ENCODE measurements at places on chromosomes 3 and 15.
A peak's percentile ranks its signal among the peaks of the same experiment; 100 is the strongest.

DNA sequence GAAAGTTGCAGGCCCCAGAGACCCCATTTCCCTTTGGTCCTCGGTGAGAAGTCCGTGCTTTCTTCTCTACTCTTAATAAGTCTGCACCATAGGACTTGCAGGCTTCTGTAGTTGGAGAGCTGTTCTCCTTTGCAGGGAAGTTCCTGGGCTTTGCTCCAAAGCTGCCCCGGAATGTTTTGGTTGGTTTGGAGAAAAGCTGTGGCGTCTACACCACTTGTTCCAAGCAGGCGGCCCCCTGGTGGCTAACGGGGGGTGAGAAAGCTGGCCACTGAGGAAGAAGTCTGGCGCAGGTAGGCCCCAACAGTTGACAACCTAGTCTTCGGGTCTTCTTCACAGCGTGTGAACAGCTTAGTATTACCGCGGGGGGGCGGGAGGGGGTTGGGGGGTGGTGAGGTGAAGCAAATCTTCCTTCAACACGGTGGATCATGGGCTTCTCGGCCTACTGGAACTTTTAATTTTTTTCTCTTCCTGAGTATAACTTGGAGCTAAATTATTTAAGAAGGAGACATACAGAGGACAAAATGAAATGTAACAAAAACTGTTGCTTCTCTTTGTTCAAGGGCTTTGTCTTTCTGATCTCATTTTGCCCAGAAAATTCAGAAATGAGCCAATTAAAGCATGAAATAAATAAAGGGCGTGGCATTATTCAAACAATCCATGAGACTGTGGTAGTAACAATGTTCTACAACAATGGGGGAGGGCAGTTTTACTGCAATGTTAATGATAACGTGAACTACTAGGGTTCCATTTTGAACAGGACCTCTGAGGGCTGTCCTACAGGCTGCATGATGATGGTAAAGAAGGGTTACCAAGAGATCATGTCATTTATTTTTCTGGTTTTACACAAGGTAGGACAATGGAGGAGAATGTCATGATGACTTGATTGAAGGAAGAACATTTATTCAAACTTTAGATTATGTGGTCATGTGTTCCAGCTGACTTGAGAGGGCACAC, 2.2 kb upstream of the THRB start:
- no peak for DNase-seq

DNA sequence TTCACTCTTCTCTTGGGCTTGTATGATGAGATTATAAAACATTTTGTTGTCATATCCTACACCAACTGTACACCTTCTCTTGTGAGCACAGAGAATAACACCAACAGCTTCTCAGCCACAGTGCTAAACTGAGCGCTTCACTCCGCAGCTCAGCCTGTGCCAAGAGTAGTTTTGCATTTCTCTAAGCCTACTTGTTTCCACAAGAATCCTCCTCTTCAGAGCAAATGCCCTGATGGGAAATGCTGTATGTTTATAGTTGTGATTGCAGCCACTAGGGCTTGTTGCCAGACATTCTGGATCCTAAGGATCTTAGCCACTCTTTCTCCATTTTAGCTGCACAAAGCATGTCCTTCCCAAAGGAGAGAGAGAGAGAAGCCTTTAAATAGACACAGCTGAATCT, 138.8 kb upstream of the PLXND1 start:
- no peak for DNase-seq

GRCh38 chr3:16127249-16127648, 47.2 kb upstream of the GALNT15 start:
- no peak for DNase-seq

DNA sequence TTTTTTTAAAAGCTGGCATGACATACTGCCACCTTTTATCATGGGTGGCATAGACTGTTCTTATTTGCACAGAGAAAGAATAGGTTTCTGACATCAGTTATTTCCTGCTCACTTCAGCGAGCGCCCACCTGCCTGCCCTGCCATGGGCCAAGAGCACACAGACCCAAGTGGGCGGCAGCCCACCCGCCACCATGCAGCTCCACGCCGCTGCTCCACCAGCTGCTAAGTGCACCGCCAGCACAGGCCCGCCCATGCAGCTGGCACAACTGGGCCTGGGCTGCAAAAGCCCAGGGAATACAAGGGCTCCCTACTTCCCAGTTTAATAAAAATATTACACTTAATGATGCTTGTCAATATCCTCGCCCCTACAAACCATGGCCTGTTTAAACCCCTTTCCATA, 15.4 kb downstream of the ZNF148 start:
- no peak for DNase-seq

DNA sequence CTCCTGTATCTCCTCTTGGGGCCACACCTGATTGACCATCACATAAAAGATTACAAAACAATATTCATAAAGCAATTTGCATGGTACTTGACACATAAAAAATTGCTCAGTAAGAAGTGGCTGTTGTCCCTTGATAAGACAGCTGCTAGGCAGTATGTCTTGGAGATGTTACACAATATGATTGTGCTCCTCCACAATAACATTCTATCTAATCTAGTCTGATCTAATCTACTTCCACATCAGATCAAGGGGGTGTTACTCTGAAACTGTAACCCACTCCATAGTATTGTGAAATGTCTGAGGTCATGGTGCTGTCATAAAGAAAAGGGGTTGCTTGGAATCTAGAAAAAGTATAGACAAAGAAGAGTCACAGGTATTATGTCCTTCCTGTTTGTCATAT, 23.4 kb upstream of the AQP9 start:
- DNase-seq: no peak

DNA sequence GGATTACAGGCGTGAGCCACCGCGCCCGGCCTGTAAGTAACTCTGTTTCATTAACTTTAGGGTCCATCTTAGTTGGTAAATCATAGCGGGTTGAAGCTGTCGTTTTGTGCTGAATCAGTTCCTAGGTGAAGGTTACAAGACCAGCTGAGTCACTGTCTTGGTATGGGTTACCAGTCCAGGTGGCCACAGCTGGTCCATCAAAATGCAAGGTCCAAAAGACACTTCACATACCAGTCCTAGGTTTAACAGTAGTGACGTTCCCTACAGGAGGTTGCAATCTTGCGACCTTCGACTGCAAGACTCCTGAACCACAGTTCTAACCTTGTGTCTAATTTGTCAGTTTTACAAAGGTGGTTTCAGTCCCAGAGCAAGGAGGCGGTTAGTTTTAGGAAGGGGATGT, 160.1 kb upstream of the ATP10A start:
- DNase-seq: no peak

- DNase-seq: no peak
Observed at GRCh38 chr3:11551036-11551435, 92.7 kb downstream of the VGLL4 start.

GRCh38 chr3:36538136-36538749, 157.9 kb downstream of the STAC start:
- no peak for DNase-seq

GRCh38 chr15:66849393-66849745, 147.3 kb downstream of the SMAD6 start:
- no peak for DNase-seq

DNA sequence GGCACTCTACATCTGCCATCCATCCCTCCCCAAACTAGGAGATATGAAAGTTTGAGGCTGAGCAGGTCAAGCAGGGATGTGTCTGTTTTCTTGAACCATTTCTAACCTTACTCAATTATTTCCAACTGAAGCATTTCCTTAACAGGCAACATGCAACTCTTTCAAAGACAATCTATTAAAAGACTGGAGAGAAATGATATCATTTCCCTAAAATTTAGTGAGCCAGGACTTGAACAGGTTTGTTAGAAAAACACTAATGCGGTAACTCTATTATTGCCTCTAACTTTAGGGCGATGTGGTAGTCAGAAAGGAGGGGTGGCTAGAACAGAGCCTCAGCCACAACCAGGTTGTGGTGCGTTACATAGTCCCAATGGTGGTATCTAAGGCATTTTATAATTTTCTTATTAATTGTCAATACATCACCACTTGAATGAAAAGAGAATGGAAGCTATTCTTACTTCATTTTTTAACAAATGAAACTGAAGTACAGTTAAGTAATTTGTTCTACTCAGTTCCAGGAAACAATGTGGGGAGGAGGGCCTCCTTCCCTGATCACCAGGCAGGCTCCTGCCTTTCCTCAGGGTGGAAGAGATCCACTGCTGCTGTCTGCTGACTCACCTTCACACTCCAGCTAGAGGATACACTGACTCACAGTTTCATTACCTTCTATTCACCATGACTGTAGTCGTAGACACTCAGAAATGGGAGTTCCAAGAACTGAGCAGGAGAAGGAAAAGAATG, 22.8 kb downstream of the MYO1E start:
- DNase-seq: no peak

DNA sequence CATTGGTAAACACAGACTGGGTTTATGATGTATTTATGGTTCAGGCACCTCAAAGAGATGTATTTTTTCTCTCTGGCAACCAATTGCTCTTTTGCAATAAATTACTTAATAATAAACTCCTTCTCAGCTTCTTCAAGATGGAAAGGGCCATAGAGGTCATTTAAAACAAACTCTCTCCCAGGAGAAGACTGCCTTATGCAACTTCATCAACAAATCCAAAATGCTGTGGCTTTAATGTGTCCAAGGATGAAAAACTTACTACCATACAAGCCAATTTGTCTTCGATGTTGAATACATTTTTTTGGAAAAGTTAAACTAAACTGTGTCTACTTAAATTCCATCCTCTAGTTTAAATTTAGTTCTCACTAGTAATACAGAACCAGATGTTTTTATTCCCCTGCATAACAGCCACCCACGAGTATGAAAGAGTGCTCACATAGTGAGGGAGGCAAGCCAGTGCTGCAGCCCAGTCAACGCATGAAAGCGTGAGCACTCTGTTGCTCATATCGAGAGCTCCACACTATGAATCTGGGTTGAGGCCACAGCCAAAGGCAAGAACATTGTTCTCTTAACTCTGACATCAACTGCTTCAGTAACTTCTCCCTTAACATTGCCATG, 761.3 kb upstream of the GRM7 start:
- no peak for DNase-seq

DNA sequence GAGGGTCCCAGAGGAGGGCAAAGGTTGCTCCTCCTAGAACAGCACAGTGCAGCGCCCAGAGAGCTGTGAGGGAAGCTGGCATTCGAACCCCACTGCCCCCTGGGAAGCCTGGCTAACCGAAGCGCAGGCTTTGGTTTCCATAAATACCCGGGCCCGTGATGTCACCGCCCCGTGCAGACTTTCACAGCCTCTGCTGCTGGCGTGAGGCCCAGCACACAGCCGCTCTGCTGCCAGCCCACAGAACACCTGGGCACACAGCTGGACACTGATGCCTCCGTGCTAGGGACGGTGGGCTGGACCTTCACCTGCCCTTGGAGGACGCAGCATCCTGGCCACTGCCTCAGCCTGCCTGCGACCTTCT, 1.0 kb downstream of the IQSEC1 start:
- DNase-seq: no peak

- peak; percentile 39 for DNase-seq
Observed at GRCh38 chr3:32420126-32421038, 28.7 kb downstream of the CMTM7 start.

DNA sequence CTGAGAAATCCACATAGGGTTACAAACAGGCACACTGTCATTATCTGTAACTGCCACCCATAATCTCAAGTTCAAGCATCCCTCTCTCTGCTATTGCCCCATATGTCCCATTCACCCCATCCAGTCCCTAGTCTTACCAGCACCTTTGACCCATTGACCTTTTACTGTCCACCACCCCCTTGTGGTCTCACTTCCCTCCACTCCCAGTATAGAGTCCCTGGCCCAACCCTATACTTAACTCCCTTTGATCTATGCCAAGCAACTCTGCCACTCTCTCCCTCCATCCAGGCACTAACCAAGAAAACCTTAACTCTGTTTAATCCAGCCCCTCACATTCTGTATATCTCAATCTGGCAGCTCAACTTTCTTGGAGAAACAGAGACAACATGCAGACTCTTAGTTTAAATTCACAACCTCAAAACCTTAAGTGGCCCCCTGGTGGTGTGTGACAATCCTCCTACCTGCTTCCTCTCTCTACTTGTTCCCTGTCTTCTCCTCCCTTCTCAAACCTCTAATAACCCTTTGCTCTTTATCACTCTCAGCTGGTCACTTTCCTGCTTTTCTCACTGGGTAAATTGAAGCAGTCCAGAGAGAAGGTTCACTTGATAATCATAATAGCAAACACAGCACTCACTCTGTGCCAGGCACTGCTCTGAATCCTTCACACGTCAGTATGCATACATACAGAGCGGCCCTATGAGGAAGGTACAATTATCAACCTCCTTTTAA, 162.7 kb downstream of the STT3B start:
- peak; percentile 23 for DNase-seq

GRCh38 chr3:76222201-76222600, 436.9 kb upstream of the ZNF717 start:
- no peak for DNase-seq

GRCh38 chr3:130433306-130433705, 83.7 kb upstream of the COL6A6 start:
- DNase-seq: no peak

DNA sequence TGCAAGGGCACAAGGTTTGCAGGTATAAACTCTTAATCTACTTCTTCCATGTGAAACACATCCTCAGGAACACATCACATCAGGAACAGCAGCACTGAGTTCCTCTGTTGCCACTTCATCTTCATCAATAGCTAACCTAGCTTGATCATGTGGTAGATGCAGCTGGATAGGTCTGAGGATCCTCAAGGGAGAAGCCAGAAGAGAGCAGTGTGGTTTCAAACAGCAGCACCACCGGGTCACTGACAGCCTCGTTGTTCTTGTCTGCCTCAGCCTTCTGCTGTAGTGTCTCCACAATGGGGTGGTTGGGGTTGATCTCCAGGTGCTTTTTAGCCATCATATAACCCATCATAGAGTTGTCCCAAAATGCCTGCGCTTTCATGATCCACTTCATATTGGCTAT, 58.8 kb downstream of the ADAM10 start:
- no peak for DNase-seq

DNA sequence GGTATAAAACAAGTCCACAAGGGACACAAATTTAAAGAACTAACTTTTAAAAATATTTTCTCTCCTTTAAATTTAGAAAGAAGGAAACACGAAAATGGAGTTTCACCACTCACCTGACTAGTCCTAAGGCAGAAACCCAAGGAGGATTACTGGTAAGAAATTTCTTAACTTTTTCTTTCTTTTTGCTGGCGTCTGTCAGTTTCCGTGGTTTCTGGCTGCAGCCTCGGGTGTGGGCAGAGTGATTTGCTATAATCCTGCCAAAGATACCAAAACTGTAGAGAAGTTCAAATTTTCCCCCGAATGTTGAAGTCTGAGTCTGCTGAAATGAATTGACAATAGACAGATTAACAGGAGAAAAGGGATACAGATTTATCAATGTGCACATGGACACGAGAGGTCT, 843.6 kb upstream of the ALCAM start:
- no peak for DNase-seq

Measured in CD4-positive, alpha-beta T cell treated with Interleukin-2 at 100 ng/mL for 4 hours (primary cell).